SJCRH30 (cell line): ENCODE measurements at places on chromosomes 5 and 9. TPM values are rescaled to one million over a fixed set of nuclear protein-coding genes. Genes with fewer than 3 reads are reported as not detected.

The GFM2 gene
- 67.7 and 73.2 TPM in 2 replicates for total RNA-seq

The SLC12A7 gene
- total RNA-seq: 11.5 and 12.0 TPM in 2 replicates

The C9orf152 gene
- not detected in 2 replicates for total RNA-seq

The C5 gene
- 2.6 and 3.0 TPM in 2 replicates for total RNA-seq

The LRRC70 gene
- 0.68 and 0.81 TPM in 2 replicates for total RNA-seq

The TMOD1 gene
- total RNA-seq: 0.43 and 0.55 TPM in 2 replicates

The PPP3R2 gene
- total RNA-seq: not detected in 2 replicates

The NEUROG1 gene
- total RNA-seq: not detected in 2 replicates

The COL15A1 gene
- 7.5 and 7.6 TPM in 2 replicates for total RNA-seq

The MCC gene
- 26.6 and 26.9 TPM in 2 replicates for total RNA-seq

The CDC37L1 gene
- total RNA-seq: 9.9 and 12.6 TPM in 2 replicates

The ISCA1 gene
- 93.1 and 100.0 TPM in 2 replicates for total RNA-seq

The ZNG1E gene
- total RNA-seq: 51.2 and 69.1 TPM in 2 replicates

The C9orf153 gene
- 0.43 and 0.55 TPM in 2 replicates for total RNA-seq

The LCN9 gene
- not detected in 2 replicates for total RNA-seq

The RAB3C gene
- total RNA-seq: not detected in 2 replicates

The OMD gene
- total RNA-seq: 0.08 TPM in 1 of 2 replicates, not detected in the other

The PPP1R26 gene
- 6.6 and 7.6 TPM in 2 replicates for total RNA-seq

The CYLC2 gene
- total RNA-seq: not detected in 2 replicates

The PLAC8L1 gene
- total RNA-seq: 0.33 TPM in 1 of 2 replicates, not detected in the other

The PRDM9 gene
- total RNA-seq: not detected in 2 replicates

The CDC25C gene
- 29.5 and 36.3 TPM in 2 replicates for total RNA-seq

The TMEM174 gene
- total RNA-seq: not detected in 2 replicates

The C5orf52 gene
- total RNA-seq: not detected in 2 replicates

The C9orf85 gene
- total RNA-seq: 26.4 and 28.3 TPM in 2 replicates

The PCDHB3 gene
- total RNA-seq: 1.3 and 1.6 TPM in 2 replicates

The CD74 gene
- 0.12 TPM in 1 of 2 replicates, not detected in the other for total RNA-seq

The SLC23A1 gene
- not detected in 2 replicates for total RNA-seq

The GLDC gene
- not detected in 2 replicates for total RNA-seq

The SAXO1 gene
- total RNA-seq: not detected in 2 replicates

The CRAT gene
- 13.9 and 15.2 TPM in 2 replicates for total RNA-seq

The FAM221B gene
- not detected in 2 replicates for total RNA-seq

The CHD1 gene
- 73.6 and 95.8 TPM in 2 replicates for total RNA-seq

The BASP1 gene
- not detected in 2 replicates for total RNA-seq

The DBH gene
- total RNA-seq: 2.2 and 2.5 TPM in 2 replicates

The NRARP gene
- 0.89 and 1.0 TPM in 2 replicates for total RNA-seq

The KIF20A gene
- 89.5 and 91.9 TPM in 2 replicates for total RNA-seq

The MVB12B gene
- total RNA-seq: 19.5 and 21.9 TPM in 2 replicates

The GABRP gene
- total RNA-seq: not detected in 2 replicates

The DMGDH gene
- not detected in 2 replicates for total RNA-seq

The HMMR gene
- total RNA-seq: 74.1 and 92.5 TPM in 2 replicates

The BHMT gene
- not detected in 2 replicates for total RNA-seq

The PTGES2 gene
- total RNA-seq: 53.8 and 56.7 TPM in 2 replicates

The GRK6 gene
- total RNA-seq: 45.1 and 48.4 TPM in 2 replicates

The HK3 gene
- 0.15 TPM in 1 of 2 replicates, not detected in the other for total RNA-seq

The F2RL2 gene
- total RNA-seq: 19.1 and 20.2 TPM in 2 replicates

The SPAG8 gene
- total RNA-seq: 0.20 and 0.63 TPM in 2 replicates

The SLC36A2 gene
- not detected in 2 replicates for total RNA-seq

The SMC2 gene
- 94.6 and 107 TPM in 2 replicates for total RNA-seq

The TNC gene
- total RNA-seq: 181 and 189 TPM in 2 replicates

The ACER2 gene
- total RNA-seq: 0.43 and 0.58 TPM in 2 replicates

The MUSK gene
- 13.6 and 14.1 TPM in 2 replicates for total RNA-seq

The DMRTA1 gene
- 1.4 and 1.6 TPM in 2 replicates for total RNA-seq

The ANKRD33B gene
- 3.5 and 4.0 TPM in 2 replicates for total RNA-seq

The PTGDS gene
- total RNA-seq: not detected in 2 replicates

The TTLL11 gene
- 4.8 and 8.8 TPM in 2 replicates for total RNA-seq

The RFX3 gene
- 2.7 and 5.1 TPM in 2 replicates for total RNA-seq
